ENCODE measurements at places on chromosomes 2 and 18.

GRCh38 chr2:9347411-9347881, 75.9 kb downstream of the ITGB1BP1 start:
- DNase-seq, result no peak

DNA sequence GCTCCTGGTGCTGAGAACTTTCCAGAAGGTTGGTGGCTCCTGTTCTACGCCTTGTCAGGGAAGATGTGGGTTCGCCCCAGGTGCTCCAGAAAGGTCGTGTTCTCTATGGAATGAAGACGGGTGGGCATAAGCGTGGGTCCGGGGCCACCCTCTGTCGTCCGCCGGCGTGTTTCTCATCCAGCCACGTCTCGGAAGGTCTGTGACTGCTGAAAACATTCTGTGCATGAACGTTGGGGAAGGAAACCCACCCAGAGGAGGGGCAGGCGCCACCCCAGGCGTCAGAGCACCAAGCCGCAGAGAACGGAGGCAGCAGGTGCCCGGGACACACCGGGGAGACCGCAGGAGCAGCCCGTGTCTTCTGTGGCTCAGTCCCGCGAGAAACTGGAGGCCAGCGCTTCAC, 118.2 kb downstream of the RTP5 start:
- no peak for DNase-seq

DNA sequence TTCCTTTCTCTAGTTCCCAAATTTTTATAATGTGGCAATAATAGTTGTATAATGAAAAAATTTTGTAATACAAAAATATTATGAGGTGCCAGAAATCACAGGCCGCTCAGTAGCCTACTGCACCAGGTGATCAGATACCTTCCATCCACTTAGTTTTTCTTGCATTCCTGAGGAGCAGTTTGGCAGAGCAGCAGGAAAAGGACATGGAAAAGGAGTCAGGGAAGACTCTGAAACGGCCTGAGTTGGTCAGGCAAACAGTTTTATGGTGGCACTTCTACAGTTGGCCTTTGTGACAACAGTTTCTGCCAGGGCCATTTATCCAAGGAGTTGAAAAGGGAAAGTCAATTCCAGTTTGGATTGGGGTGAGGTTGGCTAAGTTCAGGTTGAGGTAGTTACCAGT, 165.4 kb upstream of the ALPP start:
- no peak for DNase-seq

DNA sequence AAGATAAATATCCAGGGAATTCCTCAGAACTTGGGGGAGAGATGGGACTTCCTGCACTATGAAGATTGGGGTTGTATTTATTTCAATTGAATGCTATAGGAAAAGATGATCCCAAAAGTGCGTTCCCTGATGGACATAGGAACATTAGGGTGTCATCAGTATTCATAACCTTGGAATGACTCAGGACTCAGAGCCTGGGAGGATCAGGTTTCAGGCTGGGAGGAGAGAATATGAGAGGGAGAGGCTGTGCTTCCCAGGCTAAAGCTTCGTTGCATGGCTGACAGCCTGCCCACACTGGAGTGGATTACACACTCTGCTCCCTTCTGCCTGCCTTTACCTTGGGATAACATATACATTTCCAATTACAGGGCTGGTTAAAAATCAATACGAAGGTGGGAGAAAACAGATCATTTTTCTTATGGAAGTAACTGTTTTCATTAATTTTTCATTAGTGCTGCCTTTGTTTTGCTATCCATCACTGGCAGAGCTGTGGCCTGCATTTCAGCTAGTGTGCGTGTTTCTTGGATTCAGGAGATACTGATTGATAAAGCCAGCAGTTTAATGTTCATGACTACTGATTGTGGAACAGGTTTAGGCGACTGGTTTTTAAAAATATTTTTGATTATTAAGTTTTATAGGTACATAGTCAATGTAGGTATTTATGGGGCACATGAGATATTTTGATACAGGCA, 118.7 kb downstream of the KCTD1 start:
- DNase-seq, result no peak

DNA sequence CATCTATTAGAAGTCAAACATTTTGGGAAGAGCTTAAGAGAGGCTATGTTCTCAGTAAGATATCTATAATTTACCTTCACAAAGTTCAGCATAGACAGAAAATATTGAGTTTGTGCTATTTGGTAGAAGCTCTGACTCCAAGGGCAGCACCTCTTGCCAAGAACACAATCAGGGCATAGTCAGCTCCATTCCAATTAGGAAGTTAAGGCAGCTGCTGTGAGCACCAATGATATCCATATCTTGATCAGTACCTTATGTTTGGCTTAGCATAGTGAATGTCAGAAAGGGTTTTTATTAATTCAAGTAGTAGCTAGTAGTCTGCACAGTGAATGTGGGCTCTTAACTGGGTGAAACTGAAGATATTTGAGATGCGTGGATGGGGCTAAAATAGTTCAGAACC, 86.4 kb upstream of the SPRED2 start:
- DNase-seq, result no peak

GRCh38 chr2:171134624-171135230, 26.0 kb downstream of the TLK1 start:
- DNase-seq, result no peak

DNA sequence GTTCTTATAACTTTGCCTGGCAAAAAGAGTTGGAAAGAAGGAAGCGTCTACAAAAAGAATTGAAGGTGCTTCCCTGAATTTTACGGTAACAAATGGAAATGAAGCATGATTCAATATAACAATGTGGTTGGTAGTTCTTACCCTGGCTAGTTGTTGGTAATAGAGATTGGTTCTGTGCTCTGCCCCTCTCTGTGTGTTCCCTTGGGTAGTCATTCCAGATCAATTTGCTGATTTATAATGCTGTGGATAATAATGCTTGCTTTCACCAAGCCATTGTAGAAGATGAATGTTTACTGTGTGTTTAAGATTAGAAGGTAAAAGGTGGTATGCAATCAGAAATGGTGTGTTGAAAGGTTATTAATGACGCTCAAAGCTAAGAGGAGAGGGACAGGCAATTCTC, 577.8 kb upstream of the NXPH2 start:
- no peak for DNase-seq

DNA sequence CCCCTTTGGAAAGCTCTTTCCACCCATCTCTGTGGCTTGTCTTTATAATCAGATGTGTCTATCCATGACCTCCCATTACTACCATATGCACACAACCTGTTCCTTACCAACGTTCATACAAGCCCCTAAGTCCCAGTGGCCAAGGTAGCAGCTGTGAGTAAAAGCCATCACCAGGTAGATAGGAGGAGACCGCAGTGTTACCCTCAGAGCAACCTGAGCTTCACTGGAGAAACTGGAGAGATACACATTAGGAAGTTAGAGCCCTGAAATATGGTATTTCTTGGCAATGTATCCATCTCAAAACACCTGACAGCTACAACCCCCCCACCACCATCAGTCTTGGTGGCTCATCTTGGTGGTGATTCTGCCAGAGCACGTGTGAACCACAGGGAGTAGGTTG, 26.0 kb downstream of the LOXHD1 start:
- no peak for DNase-seq

DNA sequence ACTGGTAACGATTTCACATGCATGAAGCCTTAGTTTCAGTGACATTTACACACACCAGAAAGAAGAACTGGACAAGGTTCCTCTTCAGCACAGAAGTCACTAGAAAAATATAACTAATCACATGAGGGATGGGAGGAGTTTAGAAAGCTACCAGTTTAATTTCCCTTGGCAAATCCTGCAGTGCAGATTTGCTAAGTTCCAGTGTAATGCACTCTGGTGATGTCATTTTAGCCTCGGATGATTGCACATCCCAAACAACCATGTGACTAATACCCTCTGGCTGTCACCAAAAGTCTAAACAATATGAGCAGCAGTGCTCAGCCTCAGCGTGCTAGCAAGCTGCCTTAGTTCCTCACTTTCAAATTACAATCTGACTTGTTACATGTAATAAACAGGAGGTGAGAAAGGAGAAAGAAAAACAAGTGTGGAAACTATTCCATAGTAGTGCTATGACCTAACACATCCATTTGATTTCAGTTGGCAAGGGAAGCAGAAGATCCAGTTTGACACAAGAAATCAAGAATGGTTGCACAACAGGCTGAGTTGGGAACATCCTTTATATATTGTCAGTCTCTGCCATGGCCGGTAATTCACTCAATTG, 35.3 kb upstream of the PPP1CB start:
- DNase-seq, result no peak

GRCh38 chr18:60311676-60312360, 60.8 kb downstream of the MC4R start:
- no peak for DNase-seq

- DNase-seq, result no peak
Observed at GRCh38 chr2:37730037-37730818, 58.8 kb upstream of the CDC42EP3 start.

- DNase-seq, result no peak
Observed at GRCh38 chr2:55405116-55405515, 14.5 kb downstream of the CCDC88A start.

DNA sequence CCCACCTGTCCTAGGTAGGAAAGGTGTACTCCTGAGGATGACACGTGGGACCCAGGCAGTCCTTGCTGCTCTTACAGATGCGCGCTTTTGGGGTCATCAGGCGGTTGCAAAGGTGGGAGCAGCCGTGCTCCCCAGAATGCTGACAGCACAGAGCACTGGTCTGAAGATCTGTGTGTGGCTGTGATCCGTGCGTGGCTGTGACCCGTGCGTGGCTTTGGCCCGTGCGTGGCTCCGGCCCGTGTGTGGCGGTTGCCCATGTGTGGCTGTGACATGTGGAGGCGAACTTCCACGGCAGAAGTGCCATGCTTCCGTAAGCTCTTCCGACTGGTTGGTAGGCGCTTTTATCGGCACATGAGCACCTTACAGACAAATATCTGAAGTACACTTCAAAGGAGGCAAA, 270.0 kb downstream of the AGAP1 start:
- no peak for DNase-seq

GRCh38 chr2:22499082-22499839, 885.7 kb upstream of the KLHL29 start:
- DNase-seq, result no peak

Data from stimulated activated CD4-positive, alpha-beta T cell treated with anti-CD3 and anti-CD28 coated beads, Interleukin-12 subunit alpha, Interleukin-12 subunit beta, amount 100 ng/mL, for 4 hours (primary cell).